ENCODE measurements at places on chromosomes 5 and 9. TPM values are rescaled to one million over a fixed set of nuclear protein-coding genes. Genes with fewer than 3 reads are reported as not detected.
A peak's percentile ranks its signal among the peaks of the same experiment; 100 is the strongest.

IRGM gene
- total RNA-seq, result not detected

DNA sequence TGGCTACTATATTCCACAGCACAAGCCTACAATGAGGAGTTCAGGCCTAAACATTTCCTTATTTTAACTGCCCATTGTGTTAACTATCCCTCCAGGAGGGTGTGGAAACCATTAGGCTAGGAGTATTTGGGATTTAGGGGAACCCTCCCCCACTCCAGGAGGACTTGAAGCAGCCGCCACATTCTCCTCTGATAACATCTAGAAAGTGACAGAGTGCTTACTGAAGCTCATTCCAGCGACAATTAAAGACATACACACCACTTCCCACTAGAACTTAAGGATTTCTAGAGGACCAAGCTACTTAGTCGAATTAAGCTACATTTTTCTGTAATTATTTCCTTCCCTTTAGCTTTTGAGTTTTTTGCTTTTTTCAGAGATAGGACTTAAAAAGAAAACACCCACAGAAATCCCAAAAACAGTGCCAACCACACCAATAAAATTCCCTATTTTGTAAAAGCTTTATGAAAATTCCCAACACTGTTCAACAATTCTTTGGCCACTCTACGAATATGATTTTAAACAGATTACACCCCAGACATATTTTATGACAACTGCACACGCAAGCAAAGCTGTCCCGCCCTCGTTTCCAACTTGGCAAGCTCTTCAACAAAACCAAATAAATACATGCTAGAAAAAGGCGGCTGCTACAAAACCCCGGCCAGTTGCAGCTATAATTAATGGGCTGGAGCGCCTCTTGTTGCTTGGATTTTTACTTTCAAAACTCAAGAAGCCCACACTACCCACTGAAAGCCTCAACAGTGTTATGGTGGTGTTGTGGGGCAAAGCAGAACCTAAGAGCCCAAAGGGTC lies 4.5 kb downstream of the ROR2 start:
- no peaks in the 10 kb centered on the region for H3K36me3 ChIP-seq
- H3K27ac ChIP-seq, result peak overlapping the region; percentile 59
- H3K27me3 ChIP-seq, result no peaks in the 10 kb centered on the region
- peaks cover 43% of the 10 kb centered on the region for H3K4me1 ChIP-seq

PNPLA7 gene
- total RNA-seq, result 4.1 TPM

GRCh38 chr5:74067748-74068541 lies 441.9 kb downstream of the ARHGEF28 start:
- H3K4me3 ChIP-seq, result no peak overlapping the region
- no peaks in the 10 kb centered on the region for H3K27me3 ChIP-seq
- DNase-seq, result no peak
- H3K27ac ChIP-seq, result no peak overlapping the region
- H3K36me3 ChIP-seq, result no peaks in the 10 kb centered on the region
- peaks cover 41% of the 10 kb centered on the region for H3K4me1 ChIP-seq

GRCh38 chr5:16271851-16272250 lies 92.3 kb upstream of the MARCHF11 start:
- peaks cover 4% of the 10 kb centered on the region for H3K27me3 ChIP-seq
- no peaks in the 10 kb centered on the region for H3K36me3 ChIP-seq
- H3K27ac ChIP-seq, result no peak overlapping the region
- H3K4me1 ChIP-seq, result no peaks in the 10 kb centered on the region

GDA gene
- total RNA-seq, result 0.33 TPM

DNA sequence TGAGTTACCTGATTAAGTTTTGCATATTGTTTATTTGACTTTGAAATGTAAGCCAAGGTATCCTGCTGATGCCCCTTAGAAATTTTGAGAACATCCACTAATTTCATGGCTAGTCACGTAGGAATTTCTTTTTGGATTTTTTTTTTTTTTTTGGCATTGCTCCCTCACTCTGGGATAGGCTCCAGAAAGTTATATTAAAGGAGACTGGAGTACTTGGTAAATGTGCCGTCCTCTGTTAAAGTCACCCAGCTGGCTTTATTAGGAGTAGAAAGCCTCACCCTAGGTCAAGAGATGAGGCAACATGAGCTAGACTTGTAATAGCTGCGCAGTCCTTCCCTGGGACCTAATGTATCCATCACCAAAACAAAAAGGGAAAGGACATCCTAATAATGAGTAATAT lies 3.1 kb downstream of the KCTD16 start:
- DNase-seq, result no peak
- H3K4me3 ChIP-seq, result no peak overlapping the region
- H3K27me3 ChIP-seq, result no peaks in the 10 kb centered on the region
- no peaks in the 10 kb centered on the region for H3K36me3 ChIP-seq

- no peak for DNase-seq
- H3K4me1 ChIP-seq, result no peaks in the 10 kb centered on the region
- no peaks in the 10 kb centered on the region for H3K36me3 ChIP-seq
Observed at GRCh38 chr5:175001876-175002645, 277.7 kb downstream of the MSX2 start.

All from chondrocyte (in vitro differentiated cells).